ENCODE measurements at places on chromosomes 6 and 20.
A peak's percentile ranks its signal among the peaks of the same experiment; 100 is the strongest.

DNA sequence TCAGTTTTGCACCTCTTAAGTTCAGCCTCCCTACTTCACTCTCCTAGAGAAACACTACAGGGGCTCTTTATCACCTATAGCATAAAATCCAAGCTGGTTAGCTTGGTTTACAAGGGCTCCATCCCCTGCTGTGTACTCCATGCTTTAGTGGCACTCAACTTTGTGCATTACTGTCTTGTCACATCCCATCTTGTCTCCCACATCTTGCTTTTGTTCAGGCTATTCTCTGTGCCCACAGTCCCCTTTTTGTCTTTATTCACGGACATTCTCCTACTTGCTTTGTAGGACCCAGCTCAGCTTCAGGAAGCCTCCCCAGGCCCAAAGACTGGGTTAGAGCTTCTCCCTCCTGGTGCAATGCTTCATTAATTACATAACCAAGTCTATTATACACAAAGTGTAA, 107.9 kb upstream of the SPACA1 start:
- DNase-seq: no peak

DNA sequence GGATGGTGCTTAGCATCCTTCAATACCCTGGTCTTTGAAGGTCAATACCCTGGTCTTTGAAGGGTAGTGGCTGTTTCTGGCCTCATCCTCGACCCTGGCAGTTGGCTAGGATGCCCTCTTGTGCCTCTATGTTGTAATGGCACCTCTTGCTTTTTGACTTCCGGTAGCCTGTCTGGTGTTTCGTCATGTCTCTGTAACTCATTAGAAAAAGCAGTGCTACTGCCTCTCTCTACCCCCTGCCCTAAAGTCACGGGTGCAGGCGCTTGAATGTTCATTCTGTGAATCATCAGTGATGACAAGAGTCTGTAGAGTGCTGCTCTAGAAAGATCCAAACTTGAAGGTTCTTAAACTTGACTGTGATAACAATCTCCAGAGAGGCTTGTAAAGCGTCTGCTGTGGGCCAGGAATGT, 28.3 kb downstream of the RSPO4 start:
- peak; percentile 53 for DNase-seq

- no peak for DNase-seq
These were observed 71.8 kb upstream of the TMEM181 start for GRCh38 chr6:158488065-158488464.

- DNase-seq: no peak
These were observed 53.4 kb upstream of the TBXT start for GRCh38 chr6:166221040-166221439.

- DNase-seq: no peak
These were observed 134.5 kb downstream of the PRND start for GRCh38 chr20:4856022-4856755.

- no peak for DNase-seq
These were observed 2.6 kb downstream of the NT5E start for GRCh38 chr6:85452441-85452881.

GRCh38 chr20:9617940-9618339, 103.5 kb downstream of the LAMP5 start:
- peak; percentile 80 for DNase-seq

- peak; percentile 83 for DNase-seq
These were observed 1.7 kb downstream of the NUDT3 start for GRCh38 chr6:34390531-34391472.

DNA sequence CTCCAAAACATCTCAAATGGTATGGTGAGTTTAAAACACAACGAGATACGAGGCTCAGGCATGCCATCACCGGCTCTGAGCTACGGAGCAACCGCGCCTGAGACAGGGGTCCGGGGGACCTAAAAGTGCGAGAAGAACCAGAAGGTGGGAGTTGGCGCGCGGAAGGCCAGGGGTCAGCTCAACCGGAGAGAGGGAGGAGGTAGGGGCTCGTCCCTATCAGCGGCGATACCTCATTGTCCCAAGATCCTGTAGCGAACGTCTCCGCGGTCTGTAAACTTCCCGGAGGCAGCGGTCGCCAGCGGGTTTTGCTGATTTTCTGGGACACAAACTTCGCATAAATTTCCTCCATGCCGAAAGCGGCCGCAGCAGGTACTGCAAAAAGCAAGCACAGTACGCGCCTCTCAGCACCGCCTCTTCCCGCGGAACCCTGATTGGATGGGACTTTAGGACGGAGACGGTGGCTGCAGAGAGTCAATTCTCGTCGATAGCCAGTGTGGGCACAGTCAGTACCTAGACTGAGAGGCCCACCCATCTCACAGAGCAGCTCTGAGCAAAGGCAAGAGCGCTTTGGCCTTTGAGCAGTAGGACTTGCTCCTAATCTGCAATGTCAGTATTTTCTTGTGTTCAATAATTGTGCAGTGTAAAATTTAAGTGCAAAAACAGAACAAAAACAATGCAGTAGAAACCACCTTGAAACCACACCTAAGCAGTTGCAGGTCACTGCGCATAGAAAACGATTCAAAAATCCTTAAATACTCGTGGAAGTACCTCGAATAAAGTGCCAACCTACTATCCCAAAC, at the start of gene NUP43:
NUP43 (minus strand) TSS at position 383 of the 800 bp plus-strand sequence; CDS start at position 349, 34 bp downstream.
- peak; percentile 98 for DNase-seq

- DNase-seq: no peak
These were observed 528.7 kb downstream of the CDH26 start for GRCh38 chr20:60486937-60487336.

DNA sequence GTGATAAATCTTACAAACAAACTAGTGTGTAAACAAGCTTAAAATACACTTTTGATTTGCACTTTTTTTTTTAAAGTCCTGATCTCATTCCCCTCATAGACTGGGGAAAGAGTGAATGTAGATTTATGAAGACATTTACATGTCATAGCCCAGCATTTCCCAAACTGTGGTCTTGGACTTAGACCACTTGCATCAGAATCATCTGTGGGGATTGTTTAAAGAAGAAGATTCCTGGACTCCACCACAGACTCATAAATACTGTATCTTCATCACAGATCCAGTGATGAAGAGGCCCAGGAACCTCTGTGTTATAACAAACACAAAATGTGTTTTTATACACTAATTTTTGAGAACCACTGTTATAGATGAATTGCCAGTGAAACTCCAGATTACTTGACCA, 99.5 kb downstream of the KCNQ5 start:
- DNase-seq: no peak

- no peak for DNase-seq
These were observed 36.1 kb upstream of the FAM210B start for GRCh38 chr20:56322681-56323080.

DNA sequence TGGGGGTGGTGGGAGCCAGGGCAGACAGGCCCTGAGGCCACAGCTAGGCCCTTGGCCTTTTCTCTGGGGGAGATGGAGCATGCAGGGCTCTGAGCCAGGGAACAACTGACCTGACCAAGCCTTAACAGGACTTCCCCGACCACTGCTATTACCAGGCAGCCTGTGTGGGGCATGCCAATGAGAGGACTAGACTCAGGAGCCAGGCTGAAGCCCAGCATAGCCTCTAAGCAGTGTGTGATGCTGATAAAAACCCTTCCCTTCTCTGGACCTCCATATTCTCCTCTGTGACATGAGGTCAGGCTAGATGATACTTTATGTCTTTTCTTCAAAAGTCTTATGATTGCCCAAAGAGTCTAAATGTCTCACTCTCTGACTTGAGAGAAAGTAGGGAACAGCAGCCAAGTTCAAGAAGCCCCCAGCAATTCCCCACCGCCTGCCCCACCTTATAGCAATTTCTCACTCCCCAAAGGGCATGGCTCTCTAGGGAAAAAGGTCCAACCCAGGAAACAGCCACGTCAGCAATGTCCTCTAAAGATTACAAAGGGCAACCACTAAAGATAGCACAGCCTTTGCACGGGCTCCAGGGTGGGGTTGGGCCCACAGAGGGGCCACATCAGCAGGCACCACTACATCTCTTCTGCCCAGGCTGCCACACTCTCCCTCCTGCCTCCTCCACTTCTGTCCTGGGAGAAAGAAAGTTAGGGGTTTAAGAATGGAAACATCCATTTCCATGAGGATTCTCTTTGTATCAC, 71.3 kb downstream of the TRERF1 start:
- DNase-seq: no peak

GRCh38 chr20:47665221-47665991, 119.9 kb downstream of the SULF2 start:
- no peak for DNase-seq

DNA sequence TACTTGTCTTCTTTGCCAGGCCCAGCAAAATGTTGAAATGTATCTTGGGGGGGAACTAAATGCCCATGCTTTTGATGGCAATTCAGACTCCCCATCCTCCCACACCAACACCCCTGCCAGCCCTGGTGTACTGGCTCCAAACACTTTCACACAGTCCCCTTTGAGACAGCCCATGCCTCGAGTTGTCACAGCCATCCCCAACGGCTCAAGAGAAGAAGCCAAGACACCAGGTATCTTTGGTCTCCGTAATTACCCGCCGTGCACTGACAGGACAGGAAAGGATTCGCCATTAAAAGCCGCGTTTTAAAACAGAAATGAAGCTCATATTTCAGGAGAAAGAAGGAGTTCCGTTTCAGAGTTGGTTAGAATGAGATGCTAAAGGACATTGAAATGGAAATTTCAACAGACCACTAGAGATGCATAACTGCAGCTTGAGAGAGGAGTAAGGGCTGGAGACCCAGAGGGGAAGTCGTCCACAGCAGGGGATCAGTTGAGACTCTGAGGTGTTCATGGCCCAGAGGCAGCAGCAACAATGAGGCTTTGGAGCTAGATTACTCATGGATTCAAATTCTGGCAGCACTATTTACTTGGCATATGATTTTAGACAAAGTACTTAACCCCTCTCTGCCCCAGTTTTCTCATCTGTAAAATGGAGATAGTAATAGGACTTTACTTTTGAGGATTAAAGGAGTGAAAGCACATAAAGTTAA, 63.5 kb upstream of the ADGRF1 start:
- no peak for DNase-seq

GRCh38 chr6:101992286-101992685, 598.8 kb downstream of the GRIK2 start:
- DNase-seq: no peak

- no peak for DNase-seq
These were observed 63.0 kb upstream of the MRAP2 start for GRCh38 chr6:83970582-83970981.

DNA sequence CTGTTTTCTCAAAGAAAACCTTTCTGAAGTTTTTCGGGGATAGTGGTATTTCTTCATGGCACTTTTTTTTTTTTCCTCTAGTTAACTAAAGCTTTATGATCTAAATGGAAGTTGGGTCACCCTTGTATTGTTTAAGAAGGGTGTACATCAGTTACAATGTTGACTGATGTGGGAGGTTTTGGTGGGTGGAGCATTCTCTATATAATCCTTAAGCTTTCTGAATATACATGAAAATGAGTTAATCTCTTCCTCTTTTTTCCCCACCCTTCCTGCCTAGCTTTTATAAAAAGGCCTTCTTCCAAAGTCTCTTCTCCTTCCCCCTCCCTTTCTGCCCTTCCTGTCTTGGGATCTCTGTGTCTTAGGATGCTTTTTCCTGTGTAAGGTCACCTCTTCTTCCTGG, 47.2 kb downstream of the DHX35 start:
- no peak for DNase-seq

GRCh38 chr6:37696841-37697662, 631 bp downstream of the MDGA1 start:
- peak; percentile 74 for DNase-seq

DNA sequence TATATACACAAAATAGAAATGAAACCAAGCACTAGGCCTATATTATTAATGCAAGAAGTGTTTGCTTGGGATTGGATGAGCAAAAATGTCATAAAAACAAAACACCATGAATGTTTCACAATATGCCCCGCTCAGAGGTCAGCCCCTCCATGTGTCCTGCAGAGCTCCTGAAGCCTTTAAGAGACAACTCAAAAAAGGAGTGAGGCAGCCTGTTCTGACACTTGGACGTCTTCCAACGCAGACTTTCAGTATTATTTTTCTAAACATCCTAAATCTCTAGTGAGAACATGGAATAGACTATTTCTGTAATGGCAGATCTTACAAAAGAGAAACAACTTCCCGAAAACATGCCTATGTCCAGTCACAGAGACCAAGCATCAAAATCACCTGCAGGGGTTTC, 322.6 kb downstream of the PRKN start:
- no peak for DNase-seq

DNA sequence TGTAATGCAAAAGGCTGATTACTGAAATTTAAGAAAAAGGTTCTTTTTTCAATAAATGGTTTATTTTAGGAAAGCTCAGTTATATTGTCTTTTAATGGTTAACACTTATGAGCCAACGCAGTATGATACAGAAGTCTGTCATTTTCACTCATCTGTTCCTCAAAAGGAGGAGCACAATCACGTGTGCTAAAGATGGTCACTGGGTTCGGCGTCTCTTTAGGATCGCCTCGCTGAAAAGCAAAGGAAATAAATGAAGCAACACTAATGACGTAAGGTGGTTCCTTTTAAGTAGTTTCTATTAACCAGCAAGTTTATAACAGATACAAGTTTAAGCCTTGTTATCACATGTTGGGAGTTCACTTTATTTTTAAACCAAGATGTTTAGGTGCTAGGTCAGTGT, 125.7 kb downstream of the MAP3K4 start:
- DNase-seq: no peak

- DNase-seq: no peak
These were observed 51.5 kb upstream of the TMEM200A start for GRCh38 chr6:130314271-130314670.

- DNase-seq: no peak
These were observed 472.5 kb upstream of the BTBD3 start for GRCh38 chr20:11445161-11445560.

DNA sequence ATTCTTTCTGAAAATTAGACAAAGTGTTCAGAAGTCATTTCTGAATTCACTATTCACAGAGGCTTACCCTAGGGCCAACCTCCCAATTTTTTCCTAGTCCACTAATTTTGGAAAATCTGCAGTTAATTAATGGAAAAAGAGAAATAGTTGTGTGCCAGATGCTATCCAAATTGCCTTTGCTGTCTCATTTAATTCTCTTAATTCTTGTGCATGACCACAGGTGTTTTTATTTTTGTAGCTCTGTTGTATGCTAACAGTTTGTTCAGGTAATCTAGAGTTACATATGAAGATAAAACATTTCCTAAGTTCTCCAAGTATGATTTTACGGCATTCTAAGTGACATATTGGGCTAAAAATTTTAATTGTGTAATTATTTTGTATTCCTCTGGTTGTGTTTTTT, 96.8 kb downstream of the SCAF8 start:
- no peak for DNase-seq

- DNase-seq: no peak
These were observed 82.4 kb downstream of the PPP1R3G start for GRCh38 chr6:5167501-5167900.
